ENCODE measurements at places on chromosomes 3 and 15.
A peak's percentile ranks its signal among the peaks of the same experiment; 100 is the strongest.

DNA sequence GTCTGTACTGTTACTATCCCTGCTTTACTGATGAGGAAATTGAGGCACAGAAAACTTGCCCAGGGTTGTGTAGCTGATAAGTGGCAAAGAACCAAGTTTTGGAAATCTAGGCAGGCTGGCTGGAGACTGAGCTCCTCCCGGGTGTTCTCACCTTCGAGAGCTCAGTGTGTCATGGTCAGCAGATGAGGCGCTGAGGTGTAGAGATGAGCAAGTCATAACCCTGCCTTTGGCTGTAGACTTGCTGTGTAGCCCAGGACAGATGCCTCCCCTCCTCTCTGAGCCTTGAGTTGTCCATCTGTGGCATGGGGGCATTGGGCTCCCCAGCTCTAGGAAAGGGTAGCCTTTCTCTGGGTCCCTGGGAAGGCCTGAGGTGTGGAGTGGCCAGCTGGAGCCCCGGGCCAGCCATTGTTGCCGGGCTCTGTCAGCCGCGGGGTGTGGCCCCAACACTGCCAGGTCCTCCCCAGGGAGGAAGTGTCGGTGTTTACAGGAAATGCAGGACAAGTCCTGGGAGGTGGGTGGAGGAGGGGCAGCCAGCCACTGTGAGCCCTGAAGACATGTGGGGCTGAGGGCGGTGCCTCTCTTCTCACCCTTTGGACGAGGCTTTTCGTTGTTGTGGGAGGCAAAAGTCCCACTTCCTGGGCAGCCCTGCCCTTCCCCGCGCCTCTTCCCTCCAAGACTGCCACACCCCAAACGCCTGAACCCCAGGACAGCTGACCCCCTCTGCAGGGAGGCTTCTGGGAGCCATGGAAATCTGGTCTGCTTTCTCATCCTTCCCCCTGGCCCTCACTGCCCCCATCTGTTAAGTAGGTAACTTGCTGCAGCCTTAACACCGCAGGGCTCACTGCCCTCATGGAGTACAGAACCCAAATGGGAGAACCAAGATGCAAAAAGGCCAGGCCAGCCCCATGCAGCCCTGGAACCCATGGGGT, 29.1 kb downstream of the FGD5 start:
- DNase-seq, result no peak

GRCh38 chr3:147343926-147344325, 62.4 kb downstream of the ZIC4 start:
- no peak for DNase-seq

DNA sequence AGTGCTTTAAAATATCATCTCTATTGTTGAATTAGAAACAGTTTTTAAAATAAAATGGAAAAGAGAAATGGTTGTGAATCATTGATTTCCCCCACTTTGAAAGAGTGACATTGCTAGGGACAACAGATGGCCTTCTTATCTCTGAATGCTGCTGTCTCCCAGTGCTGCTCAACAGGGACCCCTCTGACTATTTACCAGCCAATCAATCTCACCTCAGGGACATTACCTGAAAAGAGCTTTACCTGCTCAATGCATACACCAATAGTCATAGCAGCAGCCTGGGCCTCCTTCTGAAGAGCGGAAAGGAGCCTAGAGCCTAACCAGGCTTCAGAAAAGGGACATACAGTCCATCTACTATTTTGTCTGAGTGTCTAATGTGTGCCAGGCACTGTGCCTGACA, 162.8 kb downstream of the CGGBP1 start:
- no peak for DNase-seq

DNA sequence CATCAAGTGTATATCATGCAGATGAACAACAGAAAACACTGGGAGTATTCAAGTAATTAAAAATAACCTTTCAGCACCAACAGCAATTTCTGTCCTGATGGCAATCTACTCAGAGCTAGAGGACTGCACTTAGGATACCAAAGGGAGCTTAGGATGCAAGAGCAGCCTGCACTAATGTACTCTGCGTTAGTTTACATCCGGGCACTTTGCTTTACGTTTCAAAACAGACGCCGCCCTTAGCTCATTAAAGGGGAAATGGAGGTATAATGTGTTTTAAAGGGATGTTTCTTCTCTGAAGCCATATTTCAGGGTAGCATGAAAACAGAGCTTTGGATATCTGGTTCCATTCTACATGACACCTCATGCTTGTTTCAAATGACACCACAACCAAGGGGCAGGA, 14.0 kb upstream of the B3GNT5 start:
- DNase-seq, result no peak

DNA sequence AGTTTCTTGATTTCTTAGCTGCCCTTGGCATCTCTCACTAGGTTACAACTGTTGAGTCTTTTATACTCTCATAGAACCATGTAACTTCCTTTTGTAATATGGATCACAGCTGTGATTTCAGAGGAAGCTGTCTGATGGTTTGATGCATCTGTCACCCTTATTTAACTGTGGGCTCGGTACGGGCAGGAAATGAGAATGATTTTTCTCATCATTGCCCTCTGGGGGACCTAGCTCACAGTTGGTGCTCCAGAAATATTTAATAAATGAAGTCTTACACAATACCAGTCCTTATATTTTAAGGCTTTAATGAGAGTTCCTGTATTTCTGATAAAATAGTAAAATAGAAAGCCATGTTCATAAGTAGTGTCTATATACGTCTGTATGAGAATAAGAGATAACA, 151.2 kb downstream of the EBLN2 start:
- no peak for DNase-seq

DNA sequence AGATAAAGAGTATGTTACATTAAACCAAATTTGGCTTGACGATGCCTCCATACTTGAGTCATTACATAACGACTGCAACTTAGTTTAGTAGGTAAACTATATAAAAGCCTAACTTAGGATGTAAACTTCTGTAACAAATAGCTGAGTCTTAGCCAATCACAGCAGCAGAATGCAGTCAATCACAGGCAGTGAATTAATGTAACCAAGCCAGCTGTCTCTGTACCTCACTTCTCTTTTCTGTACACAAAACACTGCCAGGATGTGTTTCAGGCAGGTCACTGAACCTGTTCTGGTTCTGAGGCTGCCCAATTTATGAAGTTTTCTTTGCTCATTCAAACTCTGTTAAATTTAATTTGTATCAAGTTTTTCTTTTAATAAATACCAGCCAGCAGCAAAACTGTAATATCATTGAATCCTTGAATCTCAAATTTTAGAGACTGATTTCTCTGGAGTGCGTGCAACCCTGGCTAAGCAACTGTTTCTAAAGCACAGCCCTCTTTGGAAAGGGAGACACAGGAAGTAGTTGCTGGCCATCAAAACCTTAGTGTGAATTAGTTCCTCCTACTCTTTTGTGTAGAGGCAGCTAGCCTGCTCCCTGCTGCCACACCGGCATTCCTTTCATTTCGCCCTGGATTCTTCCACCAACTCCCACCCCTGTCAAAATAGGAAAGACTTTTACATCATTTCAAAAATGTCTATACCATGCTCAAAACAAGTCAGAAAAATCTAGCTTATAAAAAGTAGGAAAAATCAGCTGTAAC, 15.2 kb downstream of the RFTN1 start:
- no peak for DNase-seq

DNA sequence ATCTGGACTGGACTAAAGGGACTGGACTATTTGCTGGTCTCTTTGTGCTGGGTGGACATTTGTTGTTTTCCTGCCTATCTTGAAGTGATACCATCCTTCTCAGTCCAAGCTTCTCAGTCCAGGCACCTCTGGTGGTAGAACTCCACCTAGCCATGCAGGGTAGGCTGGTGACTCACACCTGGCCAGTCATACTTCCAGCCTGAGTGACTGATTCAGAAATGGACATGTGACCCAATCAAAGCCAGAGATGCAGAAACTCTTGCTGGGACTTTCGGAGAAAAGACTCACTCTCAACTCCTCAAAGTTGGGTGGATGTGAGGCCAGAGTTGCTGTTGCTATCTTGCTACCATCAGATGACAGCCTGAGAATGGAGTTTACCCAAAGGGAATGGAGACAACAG, 5.6 kb upstream of the ASB14 start:
- no peak for DNase-seq

DNA sequence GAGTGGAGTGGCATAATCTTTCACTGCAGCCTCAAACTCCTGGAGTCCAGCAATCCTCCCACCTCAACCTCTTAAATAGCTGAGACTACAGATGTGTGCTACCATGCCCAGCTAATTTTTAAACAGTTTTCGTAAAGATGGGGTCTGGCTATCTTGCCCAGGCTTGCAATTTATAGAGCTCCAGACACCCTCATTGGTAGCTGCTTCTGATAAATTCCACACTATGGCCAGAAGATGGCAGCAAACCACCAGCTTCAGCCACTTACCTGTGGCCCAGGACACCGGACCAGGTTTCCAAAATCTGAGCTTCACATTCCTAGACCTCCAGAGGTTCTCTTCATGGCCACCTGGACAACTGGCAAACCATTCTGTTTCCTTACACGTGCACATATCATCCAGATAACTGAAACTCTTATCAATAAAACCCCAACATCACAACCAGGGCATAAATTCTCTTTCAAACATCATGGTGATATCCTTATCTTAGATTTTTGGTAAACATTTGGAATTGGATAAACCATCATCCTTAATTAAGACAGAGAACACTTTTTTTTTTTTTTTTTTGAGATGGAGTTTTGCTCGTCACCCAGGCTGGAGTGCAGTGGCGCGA, 28.9 kb downstream of the FBXW12 start:
- DNase-seq, result peak; percentile 70

GRCh38 chr3:71859123-71859519, 74.2 kb upstream of the PROK2 start:
- peak; percentile 95 for DNase-seq

GRCh38 chr15:92796161-92796611, 103.9 kb upstream of the CHD2 start:
- DNase-seq, result no peak

GRCh38 chr15:40688932-40689799, 5.8 kb upstream of the RAD51 start:
- DNase-seq, result no peak

DNA sequence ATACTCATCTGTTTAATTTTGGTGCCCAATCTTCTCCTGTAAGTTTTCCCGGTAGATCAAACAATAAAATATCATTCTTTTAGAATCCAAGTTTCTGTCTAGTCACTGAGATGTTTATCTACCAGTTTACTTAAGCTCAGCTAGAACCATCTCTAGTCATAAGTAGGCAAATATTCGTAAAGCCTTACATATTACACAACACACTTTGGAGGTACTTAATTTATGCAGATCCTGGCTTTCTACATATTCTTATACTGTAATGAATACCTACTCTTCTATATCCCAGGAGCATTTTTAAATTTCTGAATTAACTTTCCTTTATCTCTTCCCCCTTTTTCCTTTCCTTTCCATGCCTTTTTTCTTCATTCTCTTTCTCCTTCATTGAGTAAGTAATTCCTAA, 185.9 kb upstream of the ZBTB20 start:
- no peak for DNase-seq

- no peak for DNase-seq
Observed at GRCh38 chr3:158569794-158570193, 1.2 kb upstream of the MLF1 start.

DNA sequence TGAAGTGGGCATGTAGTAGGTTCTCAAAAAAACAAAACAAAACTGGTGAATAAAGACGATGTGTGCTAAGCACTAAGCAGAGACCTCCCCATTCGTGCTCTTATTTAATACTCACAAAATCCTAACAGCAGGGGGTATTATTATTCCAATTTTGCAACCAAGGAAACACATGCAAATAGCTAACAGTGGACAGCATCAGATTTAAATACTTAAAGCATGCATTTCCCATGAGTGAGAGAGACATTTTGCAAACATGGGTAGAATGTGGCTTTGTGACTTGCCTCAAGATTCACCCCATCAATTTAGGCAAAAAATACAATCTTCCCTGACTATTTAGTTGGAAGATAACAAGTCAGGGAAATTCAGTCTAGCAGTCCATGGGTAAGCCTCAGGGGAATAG, 946.2 kb upstream of the CFAP20DC start:
- no peak for DNase-seq

DNA sequence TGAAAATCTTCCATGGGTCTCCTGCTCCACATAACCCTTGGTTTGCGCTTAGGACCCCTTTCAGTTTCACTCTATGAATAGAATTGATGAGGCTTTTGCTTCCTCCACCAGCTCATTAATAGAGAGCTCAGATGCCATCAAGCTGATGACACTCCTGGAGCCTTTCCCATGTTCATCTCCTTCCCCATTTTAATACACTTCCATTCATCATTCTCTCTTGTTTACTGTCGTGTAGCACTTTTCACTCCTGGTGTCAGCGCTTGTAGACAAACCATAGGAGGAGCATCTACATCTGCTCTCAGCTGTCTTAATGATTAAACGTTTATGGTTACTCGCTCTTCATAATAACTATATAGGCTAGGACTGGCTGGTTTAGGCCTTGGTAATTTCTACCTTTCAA, 363.5 kb downstream of the EPHB1 start:
- no peak for DNase-seq

DNA sequence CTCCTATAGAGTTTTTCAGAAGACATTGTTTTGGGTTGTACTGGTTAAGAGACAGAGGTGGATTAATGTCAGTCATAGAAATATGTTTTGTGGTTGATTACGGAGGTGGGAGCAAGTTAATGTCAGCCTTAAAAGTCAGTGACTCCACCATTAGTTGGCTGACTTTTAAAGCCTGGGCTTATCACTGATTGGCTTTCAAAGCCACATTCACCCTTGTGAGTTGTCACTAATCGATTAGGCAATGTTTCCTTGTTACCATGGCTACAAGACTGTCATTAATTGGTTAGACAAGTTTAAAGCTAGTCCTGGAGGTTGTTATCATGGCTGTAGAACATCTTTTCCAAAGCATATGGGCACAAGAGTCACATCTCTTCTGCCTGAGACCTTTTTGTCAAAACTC, 73.0 kb downstream of the NEO1 start:
- no peak for DNase-seq

DNA sequence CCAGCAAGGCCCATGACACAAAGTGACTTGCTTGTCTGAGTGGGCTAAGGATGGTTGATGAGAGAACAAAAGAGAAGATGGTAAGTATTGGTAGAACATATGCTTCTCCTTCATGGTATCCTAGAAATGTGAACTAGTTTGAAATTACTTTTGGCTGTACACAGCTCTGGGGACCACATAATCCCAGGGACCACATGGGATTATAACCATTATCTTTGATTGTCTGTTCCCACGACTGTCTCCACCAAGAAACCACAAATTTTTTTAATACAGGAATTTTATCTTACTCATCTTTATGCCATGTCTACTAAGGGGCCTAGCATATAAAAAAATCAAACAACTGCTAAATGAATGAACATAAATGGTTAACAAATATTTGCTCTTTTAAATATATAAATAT, 155.3 kb upstream of the PRICKLE2 start:
- no peak for DNase-seq

- DNase-seq, result no peak
Observed at GRCh38 chr15:35663956-35664355, 118.0 kb upstream of the DPH6 start.

DNA sequence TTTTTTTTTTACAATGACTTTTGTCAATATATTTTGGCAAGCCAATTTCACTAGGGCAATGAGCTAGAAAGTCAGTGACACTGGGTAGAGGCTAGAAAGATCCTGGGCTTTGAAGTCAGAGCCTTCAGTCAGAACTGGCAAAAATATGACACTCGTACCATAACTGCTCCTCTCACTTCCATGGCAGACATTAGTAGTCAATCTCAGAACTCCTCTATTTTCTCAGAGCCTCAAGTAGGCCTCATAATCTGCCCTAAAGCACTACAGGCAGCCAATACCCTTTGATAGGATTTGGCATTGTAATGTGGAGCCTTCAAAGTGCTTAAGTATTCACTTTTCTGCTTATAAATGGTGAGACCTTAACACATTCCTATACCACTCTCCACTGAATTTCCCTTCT, 67.8 kb downstream of the ADAMTS9 start:
- no peak for DNase-seq

- no peak for DNase-seq
Observed at GRCh38 chr15:98266295-98266694, 305.8 kb downstream of the ARRDC4 start.

GRCh38 chr3:111581403-111582119, 13.6 kb downstream of the ZBED2 start:
- DNase-seq, result no peak
